ENCODE measurements at places on chromosomes 5 and 9.
A peak's percentile ranks its signal among the peaks of the same experiment; 100 is the strongest.

GRCh38 chr9:84501587-84501986 is 161.0 kb upstream of the SLC28A3 start:
- DNase-seq: no peak

- no peak for DNase-seq
Measured at GRCh38 chr5:126359884-126360283, 63.3 kb upstream of the GRAMD2B start.

DNA sequence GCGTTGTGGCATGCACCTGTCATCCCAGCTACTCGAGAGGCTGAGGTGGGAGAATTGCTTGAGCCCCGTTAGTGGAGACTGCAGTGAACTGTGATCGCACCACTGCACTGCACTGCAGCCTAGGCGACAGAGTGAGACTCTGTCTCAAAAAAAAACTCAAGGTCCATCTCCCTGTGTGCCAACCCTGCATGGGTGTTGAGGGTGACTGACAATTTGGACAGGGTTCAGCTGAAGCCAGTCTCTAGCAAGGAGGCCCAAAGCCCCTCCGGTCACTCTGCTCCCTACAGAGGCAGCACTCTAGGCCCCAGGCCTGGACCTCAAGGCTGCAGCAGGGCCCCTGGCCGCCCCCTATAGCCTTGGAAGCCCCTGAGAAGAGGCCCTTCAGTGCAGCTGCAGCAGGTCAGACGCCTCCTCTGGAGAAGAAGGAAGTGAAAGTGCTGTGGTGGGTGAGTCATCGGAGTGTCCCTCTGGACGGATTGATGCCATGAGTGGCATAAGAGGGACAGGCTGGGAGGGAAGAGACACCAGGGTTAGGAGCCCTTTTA is 39.2 kb upstream of the NEK6 start:
- DNase-seq: no peak

DNA sequence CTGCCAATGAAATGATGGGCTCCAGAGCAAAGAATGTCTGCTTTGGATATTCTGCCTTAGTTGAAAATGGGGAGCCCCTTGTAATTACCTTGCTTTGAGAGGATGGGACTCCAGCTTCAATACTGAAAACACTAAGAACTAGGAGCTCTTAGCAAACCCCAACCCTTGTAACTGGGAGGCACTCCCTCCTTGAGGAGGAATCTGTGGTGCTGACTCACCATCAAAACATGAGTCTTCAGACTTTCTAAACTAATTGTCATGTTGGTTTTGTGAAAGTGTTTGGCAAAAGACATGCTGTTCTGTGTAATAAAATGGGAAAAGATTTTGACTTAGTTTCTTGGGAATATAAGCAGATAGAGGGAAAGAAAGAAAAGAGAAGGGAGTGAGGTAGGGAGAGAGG is 91.9 kb upstream of the PTPRD start:
- no peak for DNase-seq

DNA sequence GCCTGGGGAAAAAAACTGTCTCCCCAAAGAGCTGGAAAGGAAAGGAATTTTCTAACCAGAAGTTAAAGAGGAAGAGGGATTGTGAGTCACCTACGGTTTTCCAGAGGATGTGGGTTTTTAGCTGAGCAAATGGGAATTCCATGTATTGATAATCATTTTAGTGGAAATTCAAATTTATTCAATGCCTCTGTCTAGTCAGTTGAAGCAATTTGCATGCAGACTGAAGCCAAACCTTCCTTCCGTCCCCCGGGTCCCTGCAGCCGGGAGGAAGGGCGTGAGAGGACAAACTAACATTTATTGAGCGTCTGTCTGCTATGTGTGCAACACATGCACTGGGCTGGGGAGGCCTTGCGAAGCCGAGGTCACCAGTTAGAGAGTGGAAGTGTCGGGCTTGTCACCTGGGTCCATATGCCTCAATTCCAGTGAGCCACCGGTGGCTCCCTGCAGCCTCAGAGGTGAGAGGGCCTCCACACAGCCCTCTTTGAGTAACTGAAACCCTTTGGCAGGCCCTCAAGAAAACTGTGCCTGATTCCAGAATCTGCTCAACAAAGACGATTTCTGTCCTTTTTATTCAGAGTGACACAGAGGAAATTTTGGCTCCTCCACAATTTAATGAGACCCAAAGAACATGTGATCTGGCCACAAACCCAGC is 70.3 kb downstream of the COL27A1 start:
- no peak for DNase-seq

GRCh38 chr5:179413086-179413690 is 67.9 kb upstream of the ADAMTS2 start:
- DNase-seq: no peak

DNA sequence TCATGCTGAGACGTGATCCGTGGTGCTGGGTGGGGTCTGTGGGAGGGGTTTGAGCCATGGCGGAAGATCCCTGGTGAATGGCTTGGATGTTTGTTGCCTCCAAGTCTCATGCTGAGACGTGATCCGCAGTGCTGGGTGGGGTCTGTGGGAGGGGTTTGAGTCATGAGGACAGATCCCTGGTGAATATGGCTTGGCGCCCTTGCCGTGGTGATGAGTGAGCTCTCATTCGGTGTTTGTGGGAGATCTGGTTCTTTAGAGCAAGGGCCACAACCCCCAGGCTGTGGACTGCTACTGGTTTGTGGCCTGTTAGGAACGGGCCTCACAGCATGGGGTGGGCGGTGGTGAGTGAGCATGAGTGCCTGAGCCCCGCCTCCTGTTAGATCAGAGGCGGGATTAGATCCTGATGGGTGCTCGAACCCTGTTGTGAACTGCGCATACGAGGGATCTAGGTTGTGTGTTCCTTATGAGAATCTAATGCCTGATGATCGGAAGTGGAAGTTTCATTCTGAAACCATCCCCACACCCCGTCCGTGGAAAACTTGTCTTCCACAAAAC is 31.2 kb downstream of the NKD2 start:
- DNase-seq: no peak

- peak; percentile 15 for DNase-seq
Measured at GRCh38 chr9:13427587-13427986, 148.1 kb upstream of the MPDZ start.

- peak; percentile 48 for DNase-seq
Measured at GRCh38 chr9:134738869-134739659, 97.5 kb downstream of the COL5A1 start.

- DNase-seq: no peak
Measured at GRCh38 chr9:37995961-37996818, 72.8 kb downstream of the SHB start.

DNA sequence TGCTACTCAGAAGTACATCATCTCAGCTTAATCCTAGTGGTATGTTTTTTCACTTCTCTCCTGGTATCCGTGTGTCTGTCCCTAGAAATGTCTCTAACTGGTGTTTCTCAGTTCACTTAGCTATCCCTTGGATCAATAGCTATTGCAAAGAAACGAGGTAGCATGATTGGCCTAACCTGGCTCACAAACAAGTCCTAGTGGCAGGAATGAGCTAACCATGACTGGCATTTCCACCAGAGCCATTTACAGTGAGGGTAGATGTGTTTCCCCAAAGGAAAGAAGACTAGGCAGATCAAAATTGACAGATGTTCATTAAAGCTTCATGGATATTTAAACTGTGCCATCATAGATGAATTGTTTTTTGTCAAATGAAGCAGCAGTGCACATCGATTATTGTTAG is 82.5 kb downstream of the PALM2AKAP2 start:
- DNase-seq: no peak

DNA sequence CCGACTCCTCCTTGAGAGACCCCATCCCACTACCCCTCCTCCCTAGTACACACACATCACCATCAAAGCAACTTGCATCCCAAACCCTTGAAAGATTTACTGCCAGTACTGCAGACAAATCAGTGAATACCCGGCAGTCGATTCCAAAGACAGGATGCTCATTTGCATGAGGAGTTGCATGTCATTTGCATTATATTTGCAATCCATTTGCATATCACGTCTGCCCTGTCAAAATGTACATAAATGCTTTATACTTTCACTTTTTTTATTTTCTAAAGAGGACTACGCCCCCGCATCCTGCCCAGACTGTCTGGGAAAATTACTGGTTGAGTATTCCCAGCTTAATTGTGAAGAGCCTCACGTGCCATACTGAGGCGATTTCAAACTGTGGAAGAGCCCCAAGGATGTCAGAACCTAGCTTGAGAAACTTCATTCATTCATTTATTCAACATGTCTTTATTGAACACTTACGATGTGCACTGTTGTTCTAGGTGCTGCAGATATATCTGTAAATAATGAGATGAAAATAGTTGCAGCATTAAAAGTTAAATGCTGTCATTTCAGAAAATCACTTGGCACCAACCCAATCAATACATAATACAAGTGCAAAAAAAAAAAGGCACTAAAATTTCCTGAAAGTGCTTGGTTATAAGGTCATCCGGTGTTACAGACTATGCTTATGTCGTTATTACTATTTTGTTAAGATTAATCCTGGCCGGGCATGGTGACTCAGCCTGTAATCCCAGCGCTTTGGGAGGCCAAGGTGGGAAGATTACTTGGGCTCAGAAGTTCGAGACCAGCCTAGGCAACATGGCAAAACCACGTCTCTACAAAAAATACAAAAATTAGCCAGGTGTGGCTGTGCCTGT is 17.2 kb upstream of the SIL1 start:
- DNase-seq: no peak

DNA sequence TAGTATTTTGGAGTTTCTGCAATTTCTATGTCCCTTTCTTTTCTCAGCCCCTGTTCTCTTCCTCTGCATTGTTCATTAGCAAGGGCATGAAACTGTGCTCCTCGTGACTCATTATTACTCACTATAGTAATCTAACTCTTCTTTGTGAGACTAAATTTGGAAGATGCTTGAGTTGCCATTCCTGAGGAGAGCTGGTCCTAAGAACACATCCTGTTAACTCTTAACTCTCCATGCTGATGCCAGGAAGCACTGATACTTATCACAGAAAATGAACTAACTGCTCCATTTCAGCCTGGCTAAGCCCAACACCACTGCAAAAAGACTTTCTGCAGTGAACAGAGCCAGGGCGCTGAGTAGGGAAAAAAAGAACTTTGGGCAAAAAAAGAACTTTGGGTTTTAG is 10.6 kb upstream of the CSNK1A1 start:
- DNase-seq: no peak

GRCh38 chr5:41921874-41922273 is 3.2 kb upstream of the FBXO4 start:
- no peak for DNase-seq

DNA sequence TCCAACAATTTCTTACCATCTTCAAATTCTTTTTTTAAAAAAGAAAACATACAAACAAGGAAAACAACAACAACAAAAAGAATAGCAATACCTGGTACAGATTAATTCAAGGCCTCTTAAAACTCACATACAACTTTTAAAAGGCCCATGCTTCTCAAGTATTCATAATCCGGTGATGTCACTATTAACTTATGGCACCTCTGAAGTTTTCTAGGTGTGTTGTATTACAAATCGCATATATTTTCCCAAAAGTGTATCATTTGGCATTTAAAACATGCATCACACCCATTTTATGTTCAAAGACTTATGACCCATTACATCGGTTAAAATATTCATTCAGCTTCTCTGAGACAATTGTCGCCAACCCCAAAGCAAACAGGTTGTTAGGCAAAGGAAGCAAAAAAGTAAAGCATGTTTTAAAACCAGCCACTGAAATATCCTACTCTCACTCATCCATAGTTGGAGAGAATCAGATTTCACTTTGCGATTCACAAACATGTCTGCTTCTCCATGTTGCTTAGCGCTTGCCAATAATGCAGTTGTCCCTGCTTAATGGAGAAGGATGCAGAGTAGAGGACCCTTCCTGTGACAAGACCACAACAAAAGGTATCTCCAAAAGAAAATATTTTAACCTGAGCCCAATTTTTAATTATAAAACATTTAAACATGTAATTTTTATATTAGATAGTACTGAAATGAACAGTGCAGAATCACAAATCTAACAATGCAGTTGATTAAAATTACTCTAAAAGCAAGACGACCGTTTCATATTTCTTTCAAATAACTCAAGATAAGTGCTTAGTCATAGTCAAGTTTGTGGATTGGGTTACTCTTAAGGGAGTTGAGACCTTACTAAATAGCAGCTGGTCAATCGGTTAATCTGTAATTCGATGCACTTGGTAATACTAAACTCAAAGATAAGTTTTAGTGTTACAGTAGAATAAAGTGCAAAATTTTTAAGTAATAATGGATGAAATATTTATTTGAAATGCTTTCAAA is 1.6 kb downstream of the SKP1 start:
- no peak for DNase-seq

- DNase-seq: no peak
Measured at GRCh38 chr5:155952486-155953089, 374.4 kb upstream of the SGCD start.

DNA sequence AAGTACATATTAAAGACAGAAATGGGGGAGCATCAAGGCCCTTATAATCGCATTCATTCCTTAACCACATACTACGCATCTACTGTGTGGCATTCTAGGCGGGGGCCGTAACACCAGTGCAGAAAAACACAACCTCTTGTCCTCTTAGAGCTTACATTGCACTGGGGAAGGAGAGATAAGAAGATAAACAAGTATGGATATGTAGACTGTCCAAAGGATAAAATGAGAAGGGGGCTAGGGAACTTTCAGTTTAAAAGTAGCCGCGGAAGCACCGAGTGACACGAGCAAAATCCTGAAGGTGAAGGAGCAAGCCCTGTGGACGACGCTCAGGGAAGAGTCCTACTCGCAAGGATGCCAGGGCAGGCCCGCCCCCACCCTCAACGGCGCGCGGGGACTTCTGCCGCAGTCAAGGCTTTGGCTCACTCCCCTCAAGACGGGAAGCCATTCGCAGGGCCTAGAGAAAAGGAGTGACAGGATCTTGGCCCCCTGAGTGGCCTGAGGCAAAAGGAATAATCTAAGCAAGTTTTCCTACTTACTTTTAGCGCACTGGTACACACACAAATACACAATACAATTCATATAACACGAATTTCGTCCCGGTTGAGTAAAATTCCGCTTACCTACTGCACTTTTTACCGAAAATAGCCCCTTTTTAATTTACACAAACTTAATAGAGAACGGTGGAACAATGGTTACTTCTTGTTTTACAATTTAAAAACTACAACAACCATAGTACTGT is 1.3 kb upstream of the NIPBL start:
- no peak for DNase-seq

- no peak for DNase-seq
Measured at GRCh38 chr5:5676218-5676617, 253.7 kb downstream of the ICE1 start.

DNA sequence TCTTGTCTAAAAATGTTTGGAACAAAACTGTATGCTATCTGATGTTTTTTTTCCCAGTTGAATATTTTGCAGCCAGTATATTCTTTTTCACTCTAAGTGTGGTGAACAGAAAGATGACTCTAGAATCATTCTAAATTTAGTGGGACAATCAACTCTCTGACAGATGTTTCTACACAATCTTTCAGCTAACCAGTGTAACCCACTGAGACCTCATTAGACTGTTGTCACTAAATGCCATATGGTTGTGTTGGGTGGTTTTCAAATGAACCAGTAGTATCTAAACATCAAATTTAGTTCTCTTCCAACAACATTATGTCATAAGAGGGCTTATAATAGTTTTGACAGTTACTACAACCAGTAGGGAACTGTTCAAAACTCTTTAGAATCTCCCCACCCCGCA is 129.6 kb upstream of the PRLR start:
- DNase-seq: no peak

- DNase-seq: no peak
Measured at GRCh38 chr5:4373051-4373820, 766.9 kb upstream of the ADAMTS16 start.

GRCh38 chr9:27348785-27349697 is 52.1 kb upstream of the EQTN start:
- DNase-seq: no peak

Measured in NCI-H1092 (cell line).